ENCODE measurements at places on chromosomes 4 and X.
A peak's percentile ranks its signal among the peaks of the same experiment; 100 is the strongest.

DNA sequence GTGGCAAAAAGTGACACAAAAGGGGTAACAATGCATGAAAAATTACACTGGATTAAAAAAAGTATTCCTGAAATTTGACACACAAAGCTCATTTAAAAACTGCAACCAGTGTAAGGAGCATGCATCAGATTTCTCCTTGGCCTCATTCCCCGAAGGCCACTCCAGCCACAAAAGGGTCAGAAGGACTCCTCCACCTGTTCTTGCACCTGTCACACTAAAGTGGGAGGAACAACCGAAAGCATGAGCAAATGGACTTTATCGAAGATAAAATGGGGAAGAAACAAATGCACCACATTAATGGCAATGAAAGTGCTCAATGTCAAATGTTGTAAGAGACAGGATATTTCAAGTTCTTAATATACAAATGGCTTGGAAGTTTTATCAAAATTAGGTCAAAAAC, 88.2 kb downstream of the ADGRA3 start:
- DNase-seq = no peak

DNA sequence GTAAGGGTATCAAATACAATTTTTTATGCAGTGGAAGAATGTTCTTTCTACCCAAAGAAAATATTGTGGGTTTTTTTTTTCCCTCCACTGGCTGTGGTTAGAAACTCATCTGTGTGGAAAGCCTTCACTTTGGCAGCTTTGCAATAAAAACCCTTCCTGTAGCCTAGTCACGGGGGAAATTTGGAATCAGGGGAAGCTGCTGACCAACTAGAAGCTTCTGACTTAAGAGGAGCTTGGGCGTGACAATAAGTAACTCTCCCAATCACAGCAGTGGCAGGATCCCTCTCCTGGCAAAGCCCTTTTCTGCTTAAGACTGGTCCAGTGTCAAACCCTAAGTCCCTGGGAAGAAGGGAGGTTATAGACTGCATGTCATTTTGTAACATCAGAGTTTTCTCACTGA, 87.9 kb downstream of the LRRC66 start:
- peak; percentile 5 for DNase-seq

DNA sequence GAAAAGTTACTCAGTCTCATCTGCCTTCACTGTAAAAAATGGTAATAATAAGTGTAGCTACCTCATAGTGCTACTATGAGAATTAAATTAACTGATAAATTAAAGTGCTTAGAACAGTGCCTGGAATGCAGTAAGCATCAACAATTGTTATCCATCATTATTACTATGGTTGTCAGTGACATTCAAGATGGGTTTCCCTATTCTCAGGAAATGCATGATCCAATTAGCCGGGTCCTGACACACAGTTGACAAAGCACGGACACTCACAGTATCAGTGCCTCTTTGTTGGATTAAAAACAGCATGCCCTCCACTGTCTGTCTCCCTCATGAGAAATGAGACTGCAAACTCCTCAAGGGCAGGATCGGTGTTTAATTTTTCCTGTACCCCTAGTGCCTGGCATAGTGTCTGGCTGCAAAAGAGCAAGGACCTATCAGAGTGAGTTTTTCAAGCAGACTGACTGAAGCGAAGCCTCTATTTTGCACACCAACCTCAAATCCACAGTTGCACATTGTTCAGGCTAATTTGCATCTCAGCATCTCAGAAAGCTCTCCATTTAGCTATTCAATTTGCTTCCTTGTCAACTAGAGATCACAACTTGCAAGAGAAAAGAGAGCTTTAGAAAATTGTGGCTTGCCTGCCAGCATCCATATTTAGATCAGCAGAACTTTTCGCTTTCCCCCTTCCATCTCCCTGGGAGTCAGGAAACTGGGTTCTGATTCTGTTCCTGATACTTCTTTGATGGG, 122.9 kb downstream of the LDB2 start:
- DNase-seq = no peak

GRCh38 chr4:151663109-151663508, 97.7 kb downstream of the GATB start:
- no peak for DNase-seq

GRCh38 chr4:105599932-105600655, 47.7 kb downstream of the ARHGEF38 start:
- no peak for DNase-seq

- DNase-seq = no peak
Observed at GRCh38 chr4:172705565-172705964, 463.0 kb upstream of the GALNT7 start.

- no peak for DNase-seq
Observed at GRCh38 chr4:122479935-122480416, 23.5 kb upstream of the IL2 start.

- DNase-seq = peak; percentile 45
Observed at GRCh38 chr4:127856813-127857447, 23.8 kb upstream of the PLK4 start.

DNA sequence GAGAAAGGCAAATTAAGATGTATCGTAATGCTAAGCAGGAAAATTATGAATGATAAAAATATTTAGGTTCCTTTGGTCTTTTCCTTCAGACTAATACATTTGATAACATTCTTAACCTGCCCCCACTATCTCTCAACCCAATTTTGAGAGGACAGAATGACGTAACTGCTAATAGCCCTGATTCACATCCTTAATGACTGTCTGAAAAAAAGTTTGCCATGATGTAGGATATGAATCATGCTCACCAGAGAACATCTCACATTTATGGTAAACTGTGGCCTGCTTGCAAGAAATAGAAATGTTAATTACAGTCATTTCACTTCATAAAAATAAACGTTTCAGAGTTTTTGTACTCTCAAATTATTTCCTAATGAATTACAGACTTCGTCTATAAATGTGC, 128.0 kb upstream of the VEGFC start:
- peak; percentile 11 for DNase-seq

DNA sequence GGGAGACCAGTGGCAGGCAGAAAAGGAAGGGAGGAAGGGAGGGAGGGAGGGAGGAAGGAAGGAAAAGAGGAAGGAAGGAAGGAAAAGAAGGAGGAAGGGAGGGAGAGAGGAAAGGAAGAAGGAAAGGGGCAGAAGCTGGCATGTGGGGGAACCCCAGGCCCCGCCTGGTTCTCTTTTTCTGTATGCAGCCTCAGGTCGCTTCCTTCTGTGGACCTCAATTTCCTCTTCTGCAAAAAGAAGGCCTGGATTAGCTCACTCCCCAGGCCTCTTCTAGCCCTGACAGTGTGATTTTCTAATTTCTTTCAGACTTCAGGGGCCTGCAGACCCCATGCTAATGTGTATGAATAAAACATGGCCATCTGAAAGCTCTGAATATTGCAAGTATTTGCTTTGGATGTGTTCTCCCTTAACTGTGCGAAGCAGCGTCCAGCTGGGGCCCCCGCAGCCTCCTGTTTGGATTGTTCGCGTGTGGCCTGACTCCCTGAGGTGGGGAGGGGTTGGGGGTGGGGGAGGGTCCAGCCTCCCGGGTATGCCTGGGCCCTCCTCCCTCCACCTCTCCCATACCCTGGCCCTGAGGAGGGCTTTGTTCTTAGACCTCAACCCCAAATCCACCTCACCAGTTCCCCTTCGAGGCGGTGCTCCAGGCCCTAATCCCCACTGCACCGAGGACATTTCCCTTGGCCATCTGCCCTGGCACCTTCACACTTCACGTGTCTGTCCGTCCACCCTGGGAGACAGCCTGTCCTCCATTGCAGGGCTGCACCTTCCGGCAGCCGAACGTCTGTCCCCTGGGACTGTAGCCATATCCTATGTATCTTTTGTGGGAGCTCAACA, 199.9 kb upstream of the ATP6AP2 start:
- no peak for DNase-seq

DNA sequence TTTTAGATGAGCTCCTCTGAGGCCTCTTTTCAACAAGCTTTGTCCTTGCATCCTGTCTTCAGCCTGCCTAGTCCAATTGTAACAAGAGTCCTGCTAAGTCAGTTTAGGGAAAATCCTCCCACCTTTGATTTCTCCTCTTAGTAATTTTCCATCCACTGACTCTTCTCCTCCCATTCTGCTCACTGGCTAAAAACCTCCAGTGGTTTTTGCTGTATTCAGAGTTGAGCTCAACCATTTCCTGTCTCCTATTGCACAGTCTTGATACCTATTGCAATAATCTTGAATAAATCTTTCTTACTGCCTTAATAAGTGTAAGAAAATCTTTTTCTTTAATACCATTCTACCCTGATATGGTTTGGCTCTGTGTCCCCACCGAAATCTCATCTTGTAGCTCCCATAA, 117.8 kb upstream of the ENPP6 start:
- DNase-seq = no peak

DNA sequence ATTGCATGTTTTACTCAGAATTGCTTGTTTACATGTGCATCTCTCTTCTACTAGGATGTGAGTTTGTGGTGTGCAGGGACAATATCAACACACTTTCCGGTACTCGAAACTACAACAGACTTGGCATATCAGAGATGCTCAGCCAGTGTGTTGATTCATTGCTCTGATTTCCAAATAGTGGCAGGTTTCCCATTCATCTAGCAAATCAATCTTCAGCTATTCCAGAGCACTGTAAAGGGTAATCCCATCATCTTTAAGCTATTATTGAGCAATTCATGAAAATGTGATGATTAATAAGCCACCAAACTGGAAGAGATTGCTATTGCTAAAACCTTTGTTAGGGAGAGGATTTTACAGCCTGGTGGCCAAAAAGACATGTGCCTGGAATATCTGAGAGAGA, 574.2 kb upstream of the CPEB2 start:
- no peak for DNase-seq

DNA sequence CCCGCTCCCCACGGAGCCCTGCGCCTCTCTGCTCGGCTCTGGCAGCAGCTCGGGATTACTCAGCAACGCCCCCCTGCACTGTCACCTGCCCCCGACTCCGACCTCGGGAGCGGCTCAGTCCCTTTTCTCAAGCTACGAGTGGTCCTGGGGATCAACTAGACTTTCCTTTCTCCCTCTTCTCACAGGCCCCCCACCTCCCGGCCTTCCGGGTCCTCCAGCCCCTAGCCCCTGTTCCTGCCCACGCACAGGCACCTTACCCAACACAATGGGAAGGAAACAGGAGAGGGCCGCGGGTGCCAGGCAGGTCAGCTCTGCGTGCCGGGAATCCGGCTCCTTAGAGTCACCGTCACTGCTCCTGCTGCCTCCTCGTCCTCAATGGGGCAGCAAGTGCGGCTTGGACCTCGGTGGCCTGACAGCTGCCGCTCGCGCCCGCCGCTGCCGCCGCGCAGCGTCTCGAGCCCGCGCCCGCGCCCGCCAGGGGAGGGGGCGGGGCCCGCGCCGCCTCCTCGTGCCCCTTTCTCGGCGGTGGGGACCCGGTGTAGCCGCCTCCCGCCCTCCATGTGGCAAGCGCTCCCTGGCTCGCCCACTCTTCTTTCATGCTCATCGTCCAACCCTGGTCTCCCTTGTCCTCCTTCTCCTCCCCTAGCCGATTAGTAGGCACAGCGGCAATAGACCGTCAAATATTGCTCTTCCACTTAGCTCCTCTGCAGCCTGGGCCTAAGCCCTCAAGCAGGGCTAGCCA, at the start of gene RAB9B:
Gene RAB9B (minus strand): TSS at position 455 of the 742 bp plus-strand sequence. CDS start 6,473 bp downstream, outside the sequence.
- no peak for DNase-seq

DNA sequence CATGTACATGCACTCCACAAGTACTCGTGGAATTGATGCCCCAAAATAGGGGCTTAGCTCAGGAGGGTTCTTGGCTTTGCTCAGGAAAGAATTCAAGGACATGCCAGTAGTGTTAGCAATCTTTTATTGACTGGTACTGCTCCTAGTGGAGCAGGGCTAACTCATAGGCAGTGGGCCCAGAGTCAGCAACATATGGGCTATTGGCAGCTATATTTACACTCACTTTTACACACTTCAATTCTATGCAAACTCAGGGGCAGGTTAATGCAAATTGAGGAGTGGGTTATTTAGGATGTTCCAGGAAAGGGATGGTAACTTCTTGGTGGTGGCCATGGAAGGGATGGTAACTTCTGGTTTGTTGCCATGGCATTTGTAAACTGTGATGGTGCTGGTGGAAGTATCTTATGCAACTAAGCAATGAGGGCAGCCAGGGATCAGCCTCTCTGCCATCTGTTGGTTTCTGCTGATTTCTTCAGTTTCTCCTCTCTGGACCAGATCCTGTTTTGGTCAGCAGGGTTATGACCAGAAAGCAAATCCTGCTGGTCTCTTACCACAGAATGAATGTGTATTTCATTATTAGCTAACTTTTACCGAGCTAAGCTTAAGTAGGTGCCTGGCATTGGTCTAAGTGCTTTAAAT, 69.2 kb upstream of the FAT1 start:
- peak; percentile 21 for DNase-seq

DNA sequence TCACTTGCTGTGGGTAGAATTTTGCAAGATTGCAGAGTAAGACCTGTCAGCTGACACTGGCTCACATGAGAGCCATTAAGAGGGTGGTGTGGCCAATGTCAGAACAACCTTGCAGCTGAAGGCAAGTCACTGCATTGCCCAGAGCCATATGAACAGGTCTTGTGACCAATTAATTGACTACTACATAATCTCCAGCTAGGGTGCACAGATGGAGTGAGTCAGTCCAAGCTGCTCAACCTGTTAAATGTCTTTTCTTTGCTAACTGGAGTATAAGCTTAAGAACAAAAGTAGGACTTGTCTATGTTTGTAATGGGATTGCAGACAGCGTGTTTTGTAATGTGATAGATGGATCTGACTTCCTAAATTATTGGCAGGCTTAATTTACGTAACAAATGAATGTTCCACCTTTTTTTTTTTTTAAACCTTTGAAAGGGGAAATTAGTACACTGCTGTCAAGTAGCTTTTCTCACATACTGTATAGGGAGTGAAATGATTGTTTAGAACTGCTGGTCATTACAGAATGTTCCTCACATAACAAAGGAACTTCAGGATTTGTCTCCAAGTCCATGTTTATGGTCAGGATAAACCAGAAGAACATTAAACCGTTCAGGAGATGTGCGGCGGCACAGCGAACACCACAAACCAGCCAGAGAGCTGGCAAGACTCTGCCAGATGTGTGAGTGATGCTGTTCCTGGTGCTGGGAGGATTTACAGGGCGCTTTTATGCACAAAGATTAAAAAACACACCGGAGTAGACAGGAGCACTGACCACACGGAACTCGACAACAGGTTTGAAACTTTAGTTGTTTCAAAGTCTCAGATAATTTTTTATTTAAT, 37.0 kb downstream of the FNIP2 start:
- DNase-seq = no peak

- no peak for DNase-seq
Observed at GRCh38 chrX:72080150-72080549, 51.6 kb downstream of the RTL5 start.

DNA sequence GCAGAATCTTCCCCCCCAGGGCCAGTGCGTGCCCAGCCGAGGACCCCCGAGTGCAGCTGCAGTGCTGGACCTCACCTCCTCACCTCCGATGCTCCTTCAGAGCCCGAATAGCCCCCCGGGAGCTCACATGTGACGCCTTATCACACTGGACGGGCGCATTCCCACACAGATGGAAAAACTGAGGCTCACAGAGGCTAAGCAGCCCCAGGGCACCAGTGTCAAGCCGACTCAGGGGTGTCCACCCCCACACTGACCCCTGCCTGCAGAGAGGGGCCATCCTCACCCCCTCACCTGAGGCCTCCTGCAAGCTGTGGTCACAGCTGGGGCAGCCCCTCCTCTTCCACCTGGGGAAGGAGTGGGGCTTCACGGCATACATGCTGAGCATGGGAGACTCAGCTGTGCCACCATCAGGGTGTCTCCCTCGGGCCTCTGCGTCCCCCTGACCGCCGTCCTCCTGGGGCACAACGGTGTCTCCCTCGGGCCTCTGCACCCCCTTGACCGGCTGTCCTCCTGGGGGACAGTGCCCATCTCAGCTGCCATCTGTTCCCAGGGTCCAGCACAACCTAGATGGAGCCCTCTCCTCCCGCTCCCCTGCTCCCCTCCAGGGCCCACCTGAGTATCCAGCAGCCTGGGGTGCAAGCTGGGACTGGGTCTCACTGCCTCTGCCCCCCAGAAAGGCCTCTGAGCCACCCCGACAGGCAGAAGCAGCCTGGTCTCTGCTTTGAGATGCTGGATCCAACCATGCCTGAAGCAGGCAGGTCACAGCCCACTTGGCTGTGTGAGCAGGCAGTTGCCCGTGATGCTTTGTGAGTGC, 85.3 kb upstream of the NKX1-1 start:
- DNase-seq = no peak

Data from hepatic stellate cell (primary cell).